NCI-H1417 treated with DMSO at 0.1 percent for 48 hours (cell line): ENCODE measurements at places on chromosomes 5 and 9.

GRCh38 chr9:82539146-82539545 lies 523.8 kb downstream of the RASEF start:
- DNase-seq = no peak

DNA sequence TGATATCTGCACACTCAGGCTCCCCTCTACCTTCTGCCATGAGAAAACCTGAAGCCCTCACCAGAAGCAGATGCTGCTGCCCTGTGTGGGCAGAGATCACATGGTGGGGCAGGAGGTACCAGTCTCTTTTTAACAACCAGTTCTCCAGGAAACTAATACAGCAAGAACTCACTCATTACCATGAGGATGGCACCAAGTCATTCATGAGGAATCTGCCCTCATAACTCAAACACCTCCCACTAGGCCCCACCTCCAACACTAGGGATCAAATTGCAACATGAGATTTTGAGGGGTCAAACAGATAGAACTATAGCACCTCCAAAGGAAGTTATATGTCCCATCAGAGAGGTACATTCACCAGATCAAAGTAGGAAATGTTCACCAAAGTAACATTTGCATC lies 136.3 kb upstream of the SHB start:
- no peak for DNase-seq

DNA sequence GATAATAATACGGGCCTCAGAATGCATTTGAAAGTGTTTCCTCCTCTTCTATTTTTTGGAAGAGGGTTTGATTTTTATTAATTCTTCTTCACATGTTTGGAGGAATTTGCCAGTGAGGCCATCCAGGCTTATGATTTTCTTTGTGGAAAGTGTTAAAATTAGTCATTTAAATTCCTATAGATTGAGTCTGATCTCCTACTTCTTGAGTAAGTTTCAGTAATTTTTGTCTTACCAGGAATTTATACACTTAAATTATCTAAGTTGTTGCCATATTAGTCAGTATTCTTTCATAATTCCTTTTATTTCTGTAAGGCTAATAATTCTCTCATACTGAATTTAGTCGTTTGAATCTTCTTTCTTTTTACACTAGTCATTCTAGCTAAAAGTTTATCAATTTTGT lies 25.2 kb upstream of the HAPLN1 start:
- no peak for DNase-seq

DNA sequence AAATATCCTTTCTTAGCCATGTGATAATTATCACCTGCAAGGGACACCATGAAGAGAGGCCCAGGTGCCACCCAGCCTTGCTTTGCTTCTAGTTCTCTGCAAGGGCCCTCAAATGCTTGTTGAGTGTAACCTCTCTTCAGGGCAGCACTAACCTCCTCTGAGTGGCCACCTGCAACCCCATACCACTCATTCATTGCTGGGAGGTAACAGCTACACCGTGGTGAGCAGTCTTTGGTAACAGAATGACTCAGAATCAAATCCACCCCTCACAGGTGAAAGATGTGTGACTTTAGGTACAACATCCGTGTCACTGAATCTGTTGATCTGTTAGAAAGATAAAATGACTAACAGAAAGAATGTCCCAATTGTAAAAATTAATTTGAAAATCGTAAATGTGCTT lies 365.1 kb upstream of the TRPC7 start:
- DNase-seq = no peak

DNA sequence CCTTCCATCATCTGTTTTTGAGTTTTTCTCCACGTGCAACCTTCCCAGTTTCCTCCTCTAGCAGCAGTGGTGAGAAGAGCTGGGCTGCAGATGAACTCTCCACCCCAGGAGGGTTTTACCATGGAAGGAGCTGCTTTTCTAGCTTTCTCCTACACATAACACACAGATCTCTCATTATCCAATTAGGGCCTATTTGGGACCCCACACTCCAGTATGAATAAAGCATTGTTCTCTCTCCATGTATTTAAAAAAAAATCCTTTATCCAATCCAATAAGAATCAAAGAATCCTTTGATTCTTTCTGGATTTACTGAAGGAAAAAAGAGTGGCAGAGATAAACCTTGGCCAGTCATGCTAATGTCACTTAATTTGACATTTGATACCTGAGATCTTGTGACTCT lies 31.6 kb upstream of the NAA35 start:
- no peak for DNase-seq

GRCh38 chr5:106522296-106522695 lies 1148.4 kb downstream of the EFNA5 start:
- DNase-seq = no peak

DNA sequence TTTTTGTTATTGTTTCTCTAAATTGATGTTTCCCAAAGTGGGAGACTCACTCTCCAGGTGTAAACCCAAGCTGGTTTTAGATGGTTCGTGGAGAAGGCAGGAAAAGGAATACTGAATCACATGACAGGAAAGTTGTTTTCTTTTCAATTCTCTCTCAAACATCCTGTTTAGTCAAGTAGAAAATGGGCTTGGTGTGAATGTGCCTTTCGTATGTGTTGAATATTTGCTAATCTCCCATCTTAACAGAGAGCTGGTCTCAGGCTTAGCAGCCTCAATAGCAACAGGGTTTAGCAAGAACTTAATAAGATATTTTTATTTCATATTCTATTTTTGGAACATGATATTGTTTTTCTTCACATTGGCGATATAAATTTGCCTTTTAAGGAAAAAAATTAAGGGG lies 119.7 kb downstream of the INSYN2B start:
- DNase-seq = no peak

- no peak for DNase-seq
Observed at GRCh38 chr9:88872192-88872946, 118.9 kb upstream of the S1PR3 start.

DNA sequence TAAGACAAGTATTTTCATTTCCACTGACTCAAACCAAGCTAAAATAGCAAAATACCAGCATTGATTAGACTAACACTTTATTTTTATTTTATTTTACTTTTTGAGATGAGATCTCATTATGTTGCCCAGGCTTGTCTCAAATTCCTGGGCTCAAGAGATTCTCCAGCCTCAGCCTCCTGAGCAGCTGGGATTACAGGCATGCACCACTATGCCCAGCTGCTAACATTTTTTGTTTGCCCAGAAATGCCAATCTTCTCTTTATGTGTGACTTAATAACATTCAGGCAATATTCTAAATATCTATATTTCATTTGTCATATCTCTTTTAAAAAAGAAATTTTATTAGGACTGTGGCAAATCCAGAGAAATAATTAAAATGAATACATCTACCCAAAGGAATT lies 55.0 kb downstream of the OXCT1 start:
- DNase-seq = no peak

DNA sequence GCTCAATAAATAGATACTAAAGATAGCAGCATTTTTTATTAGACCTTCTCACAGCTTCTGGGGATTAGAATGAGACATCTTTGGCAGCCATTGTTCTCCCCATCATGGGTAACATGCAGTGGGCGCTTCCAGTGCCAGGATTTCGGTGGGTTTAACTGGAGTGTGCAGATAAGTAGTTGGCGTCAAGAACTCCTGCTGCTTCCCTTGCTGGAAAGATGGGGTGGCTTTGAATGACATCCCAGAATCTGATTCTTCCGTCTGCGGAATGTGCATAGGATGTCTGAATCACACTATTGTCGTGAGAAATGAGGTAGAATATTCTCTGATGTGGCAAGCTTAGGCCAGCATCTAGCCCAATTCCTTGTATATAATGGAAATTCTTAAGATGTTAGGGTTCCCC lies 7.3 kb downstream of the SFXN1 start:
- DNase-seq = no peak

DNA sequence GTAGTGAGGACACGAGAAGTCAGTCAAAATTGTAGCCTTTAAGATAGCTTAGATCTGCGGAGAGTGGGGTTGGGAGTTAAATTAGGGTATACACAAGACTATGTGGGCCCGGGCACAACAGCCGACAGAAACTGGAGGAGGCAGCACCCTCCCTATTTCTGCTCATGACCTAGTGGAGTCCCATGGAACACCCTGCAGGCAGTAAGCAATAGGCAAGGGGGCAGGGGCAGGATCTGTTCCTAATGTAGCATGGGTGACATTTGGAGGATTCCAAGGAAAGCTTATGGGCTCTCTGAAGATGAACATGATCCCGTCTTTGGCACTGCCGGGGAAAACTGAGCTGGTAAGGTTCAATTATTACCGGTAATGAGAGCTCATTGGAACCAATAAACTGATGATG lies 67.0 kb downstream of the FEM1C start:
- DNase-seq = no peak

DNA sequence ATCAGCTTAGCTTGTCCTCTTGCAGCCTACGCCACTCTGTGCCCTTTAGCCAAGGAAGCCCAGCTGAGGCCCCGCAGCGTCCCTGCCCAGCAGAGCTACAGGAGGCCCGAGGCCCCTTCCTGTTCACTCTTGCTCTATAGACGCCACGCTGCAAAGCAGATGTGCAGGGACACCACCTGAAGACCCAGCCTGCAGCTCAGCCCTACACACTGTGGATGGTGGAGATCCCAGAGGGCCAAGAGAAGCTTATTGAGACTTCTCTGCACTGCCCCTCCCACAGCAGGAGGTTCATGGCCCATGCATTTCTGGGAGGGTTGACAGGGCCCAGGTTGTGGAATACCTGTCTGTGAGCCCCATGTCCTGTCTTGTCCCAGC lies 33.6 kb downstream of the IRF1 start:
- no peak for DNase-seq

- DNase-seq = no peak
Observed at GRCh38 chr5:55711507-55712022, 559 bp downstream of the SLC38A9 start.

GRCh38 chr9:8779478-8779877 lies 979.9 kb upstream of the DMAC1 start:
- DNase-seq = no peak

- DNase-seq = no peak
Observed at GRCh38 chr9:93061260-93061751, 2.8 kb downstream of the SUSD3 start.
